ENCODE measurements at places on chromosomes 2 and 18. TPM values are rescaled to one million over a fixed set of nuclear protein-coding genes. Genes with fewer than 3 reads are reported as not detected.

EPC2 gene
- 27.1 TPM for total RNA-seq

PPP1R1C gene
- total RNA-seq, result 17.5 TPM

AGFG1 gene
- 55.3 TPM for total RNA-seq

FOXI3 gene
- not detected for total RNA-seq

ALK gene
- total RNA-seq, result not detected

GRCh38 chr2:96241900-96242611 is 23.7 kb downstream of the TMEM127 start:
- DNase-seq, result peak; percentile 55

DNA sequence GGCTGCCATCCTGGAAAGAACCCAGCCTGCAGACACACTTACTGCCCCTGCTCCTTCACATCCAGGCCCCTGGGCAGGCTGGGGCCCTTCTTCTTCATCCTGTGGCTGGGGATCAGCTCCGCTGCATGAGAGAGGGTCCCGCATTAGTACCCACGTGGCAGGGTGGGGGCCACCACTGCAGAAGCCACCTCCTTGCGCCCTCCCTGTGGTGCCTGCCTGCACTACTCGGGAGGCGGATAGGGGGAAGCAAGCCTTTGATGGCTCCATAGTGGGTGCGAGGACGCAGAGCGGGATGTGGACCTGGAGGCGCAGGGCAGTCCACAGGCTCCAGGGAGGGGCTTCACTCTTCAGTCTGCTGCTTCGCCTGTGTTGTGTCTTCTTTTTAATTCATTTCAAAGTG is 46.7 kb downstream of the GPC1 start:
- DNase-seq, result no peak

- DNase-seq, result peak; percentile 90
Measured at GRCh38 chr2:238263204-238264071, 23.6 kb upstream of the HES6 start.

DNA sequence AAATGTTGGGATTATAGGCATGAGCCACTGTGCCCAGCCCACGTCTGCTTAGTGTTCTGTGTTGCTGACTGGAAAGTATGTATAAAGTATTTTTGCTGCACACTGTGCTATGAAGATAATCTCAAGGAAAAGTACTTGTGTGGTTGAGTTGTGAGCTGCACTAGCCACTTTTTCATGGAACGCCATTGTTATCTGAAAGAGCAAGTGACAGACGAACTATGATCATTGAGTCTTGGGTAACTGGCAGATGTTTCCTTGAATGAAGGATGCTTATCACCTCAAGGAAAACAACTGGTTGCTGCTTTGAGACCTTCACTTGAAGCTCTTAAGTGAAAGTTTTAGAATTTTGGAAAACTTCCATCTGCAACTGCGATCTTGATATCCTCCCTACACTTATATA is 82.2 kb upstream of the KCTD1 start:
- DNase-seq, result no peak

GRCh38 chr2:120638450-120638849 is 97.2 kb upstream of the GLI2 start:
- DNase-seq, result no peak

- no peak for DNase-seq
Measured at GRCh38 chr2:203045867-203046266, 31.2 kb downstream of the NBEAL1 start.

DNA sequence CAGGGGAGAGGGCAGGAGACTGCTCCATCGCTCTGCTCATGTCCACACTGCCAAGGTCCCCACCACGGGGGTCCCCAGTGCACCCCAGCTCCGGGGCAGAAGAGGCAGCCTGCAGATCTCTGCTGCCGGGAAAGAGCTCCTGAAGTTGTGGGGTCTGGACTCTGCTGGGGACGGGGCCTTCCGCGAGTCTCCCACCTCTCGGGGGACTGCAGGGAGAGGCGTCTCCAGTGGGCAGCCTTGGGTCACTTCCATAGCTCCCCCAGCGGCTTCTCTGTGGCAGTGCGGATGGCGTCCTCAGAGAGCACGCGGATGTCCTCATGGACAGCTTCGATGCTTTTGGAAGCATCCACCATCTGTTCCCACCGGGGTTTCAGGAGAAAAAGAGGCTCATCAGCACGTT is 10.7 kb downstream of the DTYMK start:
- no peak for DNase-seq
